ENCODE measurements at places on chromosomes 2 and 18. TPM values are rescaled to one million over a fixed set of nuclear protein-coding genes. Genes with fewer than 3 reads are reported as not detected.

The DSG4 gene
- 0.05 TPM for total RNA-seq

The DQX1 gene
- 5.3 TPM for total RNA-seq

The MREG gene
- total RNA-seq, result 19.0 TPM

The TDRD15 gene
- total RNA-seq, result not detected

The APLF gene
- 2.3 TPM for total RNA-seq

The ZNF516 gene
- total RNA-seq, result 21.4 TPM

The TNS1 gene
- 4.3 TPM for total RNA-seq

The UCN gene
- total RNA-seq, result 1.7 TPM

The SPP2 gene
- total RNA-seq, result not detected

The SNORC gene
- 0.88 TPM for total RNA-seq

The RESP18 gene
- not detected for total RNA-seq

The SLC9A2 gene
- 0.07 TPM for total RNA-seq

The ACMSD gene
- total RNA-seq, result 0.46 TPM

The AQP4 gene
- total RNA-seq, result not detected

The EFEMP1 gene
- total RNA-seq, result 233 TPM

The RNF152 gene
- total RNA-seq, result 11.1 TPM

The CHRNA1 gene
- total RNA-seq, result not detected

The GALNT3 gene
- 46.2 TPM for total RNA-seq

The ST3GAL5 gene
- 14.3 TPM for total RNA-seq

The MBD5 gene
- total RNA-seq, result 5.2 TPM

The CRYGD gene
- total RNA-seq, result not detected

The FAM237A gene
- total RNA-seq, result not detected

All from airway epithelial cell (primary cell).